ENCODE measurements at places on chromosomes 11 and 22.

GRCh38 chr11:35343033-35343598 is 76.2 kb downstream of the SLC1A2 start:
- no peaks in the 10 kb centered on the region for H3K36me3 ChIP-seq
- H3K27ac ChIP-seq: no peak overlapping the region
- no peaks in the 10 kb centered on the region for H3K4me1 ChIP-seq
- DNase-seq: no peak
- H3K4me3 ChIP-seq: no peak overlapping the region

GRCh38 chr11:105297463-105297862 is 157.9 kb upstream of the CARD18 start:
- H3K27me3 ChIP-seq: no peaks in the 10 kb centered on the region
- no peak for DNase-seq
- H3K4me3 ChIP-seq: no peak overlapping the region
- no peaks in the 10 kb centered on the region for H3K4me1 ChIP-seq

- no peak overlapping the region for H3K4me3 ChIP-seq
- peak overlapping the region; percentile 60 for H3K27ac ChIP-seq
- H3K27me3 ChIP-seq: no peaks in the 10 kb centered on the region
- no peaks in the 10 kb centered on the region for H3K36me3 ChIP-seq
- peak; percentile 65 for DNase-seq
These were observed 7.4 kb downstream of the CBX6 start for GRCh38 chr22:38864361-38865191.

DNA sequence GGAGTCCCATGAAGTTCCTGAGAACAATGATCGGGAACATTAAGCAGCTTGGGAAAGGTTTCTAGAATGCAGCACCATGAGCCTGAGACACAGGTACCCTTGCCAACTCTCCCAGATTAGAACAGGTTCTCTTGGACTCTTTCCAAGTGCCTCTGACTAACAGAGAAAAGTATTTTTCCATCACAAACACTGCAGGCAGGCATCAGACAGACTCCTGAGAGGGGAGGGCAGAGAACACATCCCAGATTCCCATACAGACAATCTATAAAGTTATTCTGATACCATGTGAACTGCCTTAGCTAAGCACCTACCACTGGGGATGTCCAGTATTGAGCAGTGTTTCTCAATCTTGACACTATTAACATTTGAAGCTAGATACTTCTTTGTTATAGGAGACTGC is 27.3 kb downstream of the SERGEF start:
- no peaks in the 10 kb centered on the region for H3K27me3 ChIP-seq
- H3K4me3 ChIP-seq: no peak overlapping the region
- H3K27ac ChIP-seq: peak overlapping the region; percentile 18
- DNase-seq: no peak
- H3K36me3 ChIP-seq: no peaks in the 10 kb centered on the region
- H3K4me1 ChIP-seq: no peaks in the 10 kb centered on the region

DNA sequence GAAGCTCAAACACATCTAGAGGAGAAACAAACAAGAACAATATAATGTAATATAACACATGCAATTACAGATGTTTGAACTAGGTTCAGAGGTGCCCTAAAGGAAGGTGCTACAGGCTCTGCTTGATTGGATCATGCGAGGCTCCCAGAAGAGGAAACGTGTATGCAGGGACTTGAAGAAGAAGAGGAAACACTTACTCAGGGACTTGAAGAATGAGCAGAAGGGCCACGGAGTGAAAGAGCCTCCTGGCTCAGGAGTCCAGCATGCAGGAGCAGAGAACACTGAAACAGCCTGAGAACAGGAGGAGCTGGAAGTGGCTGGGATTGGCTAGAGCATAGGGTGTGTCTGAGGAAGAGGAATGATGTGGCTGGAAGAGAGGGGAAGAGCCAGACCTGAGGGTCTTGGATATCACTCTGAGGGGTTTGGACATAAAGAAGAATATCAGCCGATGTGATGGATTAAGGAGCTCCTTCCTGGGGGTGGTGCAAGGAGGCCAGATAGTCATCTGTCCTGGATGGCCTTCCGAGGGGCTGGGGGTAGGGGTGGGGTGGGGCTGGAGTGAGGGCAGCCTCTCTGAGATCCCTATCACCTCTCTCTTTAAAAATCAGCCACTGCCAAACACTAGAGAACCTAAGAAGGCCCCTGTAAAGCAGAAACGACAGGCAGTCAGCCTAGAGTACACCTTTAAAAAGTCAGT is 16.8 kb downstream of the FZD4 start:
- DNase-seq: no peak
- H3K4me3 ChIP-seq: no peak overlapping the region
- no peaks in the 10 kb centered on the region for H3K27me3 ChIP-seq
- no peak overlapping the region for H3K27ac ChIP-seq
- peaks cover 20% of the 10 kb centered on the region for H3K4me1 ChIP-seq

- H3K36me3 ChIP-seq: no peaks in the 10 kb centered on the region
- DNase-seq: no peak
- H3K27me3 ChIP-seq: no peaks in the 10 kb centered on the region
- no peak overlapping the region for H3K4me3 ChIP-seq
- no peaks in the 10 kb centered on the region for H3K4me1 ChIP-seq
These were observed 728.3 kb downstream of the METTL15 start for GRCh38 chr11:28836285-28837081.

DNA sequence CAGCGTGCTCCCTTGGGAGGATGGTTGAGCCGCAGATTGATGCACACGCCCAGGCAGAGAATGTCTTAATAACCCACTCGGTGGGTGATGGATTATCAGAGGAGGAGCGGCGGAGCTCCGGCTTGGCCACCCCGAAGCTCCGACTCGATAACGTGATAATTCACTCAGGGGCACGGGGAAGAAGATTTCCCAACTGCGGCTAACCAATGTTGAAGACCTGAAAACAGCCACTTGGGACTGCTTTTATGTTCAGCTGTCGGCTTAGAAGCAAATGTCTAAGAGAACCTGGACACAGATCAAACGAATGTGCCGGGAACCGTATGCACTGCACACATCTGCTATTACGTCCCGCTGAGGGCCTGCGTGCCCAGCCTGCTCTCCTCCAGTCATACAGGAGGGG is 206.8 kb upstream of the CADM1 start:
- H3K4me1 ChIP-seq: no peaks in the 10 kb centered on the region
- H3K27ac ChIP-seq: no peak overlapping the region
- no peak overlapping the region for H3K4me3 ChIP-seq
- no peaks in the 10 kb centered on the region for H3K27me3 ChIP-seq
- DNase-seq: no peak

DNA sequence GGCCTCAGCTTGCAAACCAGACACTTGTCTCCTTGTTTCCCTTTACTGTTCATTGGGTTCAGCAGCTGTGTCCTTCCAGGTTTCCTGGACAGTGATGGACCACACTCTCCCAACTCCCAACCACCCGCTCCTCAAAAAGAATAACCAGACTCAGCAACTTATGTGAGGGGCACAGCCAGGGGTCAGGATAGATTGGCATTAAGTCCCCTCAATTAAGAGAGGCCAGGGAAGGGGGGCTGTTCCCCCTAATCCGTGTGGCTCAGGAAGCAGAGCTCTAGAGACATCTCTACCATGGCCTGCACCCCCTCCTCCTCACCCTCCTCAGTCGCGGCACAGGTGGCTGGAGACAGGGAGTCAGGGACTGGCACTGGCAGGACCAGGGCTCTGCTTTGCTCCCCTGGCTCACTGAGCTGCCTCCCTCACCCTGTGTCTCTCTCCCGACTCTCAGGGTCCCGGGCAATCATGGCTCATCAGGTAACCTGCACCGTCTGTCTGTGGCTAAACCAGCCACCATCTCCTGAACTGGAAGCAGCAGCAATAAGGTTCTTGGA is 111.7 kb downstream of the ZNF280B start:
- H3K27me3 ChIP-seq: no peaks in the 10 kb centered on the region
- no peaks in the 10 kb centered on the region for H3K4me1 ChIP-seq
- H3K27ac ChIP-seq: no peak overlapping the region
- no peak for DNase-seq
- H3K4me3 ChIP-seq: no peak overlapping the region

DNA sequence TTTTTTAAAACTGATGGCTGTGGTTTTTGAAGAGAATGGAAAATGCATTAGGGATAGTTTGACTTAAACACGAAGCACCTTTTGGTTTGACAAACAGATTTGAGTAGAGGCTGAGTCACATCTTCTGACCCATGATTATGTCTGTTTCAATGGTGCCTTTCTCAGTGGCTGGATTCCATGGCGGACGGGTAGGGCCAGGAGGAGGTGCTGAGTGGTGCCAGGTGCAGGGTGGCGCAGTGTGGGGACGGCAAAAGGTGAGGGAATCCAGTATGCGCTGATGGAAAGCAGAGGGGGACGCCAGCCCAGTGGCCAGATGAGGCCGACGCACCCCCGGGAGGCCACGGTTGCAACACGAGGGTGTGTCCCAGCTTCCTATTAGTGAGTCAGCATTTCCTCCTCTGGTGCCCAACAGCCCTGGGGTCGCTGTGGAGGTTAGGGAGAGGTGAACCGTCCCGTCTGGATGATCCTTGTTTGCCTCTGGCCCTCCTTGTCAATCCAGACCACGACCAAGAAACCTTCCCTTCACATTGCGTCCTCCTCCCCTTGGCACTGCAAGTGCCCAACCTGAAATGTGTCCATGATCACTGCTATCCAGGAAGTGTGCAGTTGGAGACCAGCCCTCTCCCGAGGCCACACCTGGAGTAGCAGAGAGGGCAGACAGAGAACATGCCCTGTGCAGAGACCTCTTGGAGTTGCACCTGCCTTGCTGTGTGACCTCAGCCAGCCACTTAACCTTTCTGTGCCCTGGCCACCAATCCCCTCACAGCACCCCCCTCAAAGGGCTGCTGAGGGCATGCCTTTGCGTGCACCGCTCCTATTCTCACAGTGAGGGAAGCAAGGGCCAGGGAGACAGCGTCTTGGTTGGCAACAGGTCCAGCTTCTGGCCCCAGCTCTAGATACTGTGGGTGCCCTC is 32.5 kb upstream of the ATXN10 start:
- no peaks in the 10 kb centered on the region for H3K4me1 ChIP-seq
- no peaks in the 10 kb centered on the region for H3K36me3 ChIP-seq
- H3K4me3 ChIP-seq: no peak overlapping the region
- H3K27me3 ChIP-seq: no peaks in the 10 kb centered on the region

DNA sequence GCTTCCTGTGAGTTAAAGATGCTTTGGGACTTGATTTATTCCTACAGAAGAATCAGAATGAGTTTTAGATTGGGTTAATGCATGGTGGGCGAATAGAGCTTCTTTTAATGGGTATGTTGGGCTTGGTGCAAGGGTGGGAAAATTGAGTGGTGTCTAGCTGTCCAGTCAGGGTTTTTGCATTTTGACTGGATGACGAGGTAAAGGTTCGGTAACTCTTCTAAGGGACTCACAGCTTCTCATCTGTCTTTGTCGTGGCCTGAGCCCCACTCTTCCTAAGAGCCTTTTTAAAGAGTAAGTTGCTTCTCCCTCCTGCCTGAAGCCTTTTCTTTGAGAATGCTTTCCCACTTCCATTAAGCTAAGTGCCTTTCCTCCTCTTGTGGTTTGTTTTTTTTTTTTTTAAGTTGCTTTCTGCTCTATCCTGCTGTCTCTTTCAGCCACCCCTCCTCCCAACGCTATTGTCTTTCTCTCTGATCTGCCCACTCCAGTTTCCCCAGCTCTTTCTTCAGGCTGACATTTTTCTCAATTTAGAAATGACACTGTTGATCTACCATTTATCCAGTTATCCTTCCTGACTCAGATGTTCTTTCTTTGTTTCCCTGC is 1.1 kb downstream of the DPF2 start:
- no peaks in the 10 kb centered on the region for H3K27me3 ChIP-seq
- peak overlapping the region; percentile 86 for H3K27ac ChIP-seq
- peak overlapping the region; percentile 88 for H3K4me3 ChIP-seq
- no peak for DNase-seq

DNA sequence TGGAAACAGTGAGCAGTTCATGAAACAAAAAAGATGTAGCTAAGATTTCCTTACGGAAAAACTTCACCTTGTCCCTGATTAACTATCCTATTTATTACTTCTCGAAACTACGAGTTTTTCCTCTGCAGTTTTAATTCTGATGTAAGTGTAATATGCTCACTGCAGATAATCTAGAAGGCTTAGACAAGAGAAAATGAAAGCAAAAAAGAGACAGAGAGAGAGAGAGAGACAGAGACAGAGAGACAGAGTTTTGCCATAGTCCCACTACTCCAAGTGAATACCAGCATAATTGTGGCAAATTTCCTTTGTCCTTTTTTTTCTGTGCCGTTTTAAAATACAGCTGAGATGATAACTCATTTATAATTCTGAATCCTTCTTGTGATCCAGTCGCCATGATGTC is 24.8 kb downstream of the FSHB start:
- no peaks in the 10 kb centered on the region for H3K36me3 ChIP-seq
- no peak overlapping the region for H3K27ac ChIP-seq
- no peak for DNase-seq
- no peaks in the 10 kb centered on the region for H3K27me3 ChIP-seq
- H3K4me1 ChIP-seq: no peaks in the 10 kb centered on the region

- no peak for DNase-seq
- H3K27ac ChIP-seq: peak overlapping the region; percentile 52
- no peaks in the 10 kb centered on the region for H3K4me1 ChIP-seq
- H3K27me3 ChIP-seq: no peaks in the 10 kb centered on the region
- H3K4me3 ChIP-seq: no peak overlapping the region
These were observed 97.5 kb downstream of the TSPAN18 start for GRCh38 chr11:44824300-44824704.

DNA sequence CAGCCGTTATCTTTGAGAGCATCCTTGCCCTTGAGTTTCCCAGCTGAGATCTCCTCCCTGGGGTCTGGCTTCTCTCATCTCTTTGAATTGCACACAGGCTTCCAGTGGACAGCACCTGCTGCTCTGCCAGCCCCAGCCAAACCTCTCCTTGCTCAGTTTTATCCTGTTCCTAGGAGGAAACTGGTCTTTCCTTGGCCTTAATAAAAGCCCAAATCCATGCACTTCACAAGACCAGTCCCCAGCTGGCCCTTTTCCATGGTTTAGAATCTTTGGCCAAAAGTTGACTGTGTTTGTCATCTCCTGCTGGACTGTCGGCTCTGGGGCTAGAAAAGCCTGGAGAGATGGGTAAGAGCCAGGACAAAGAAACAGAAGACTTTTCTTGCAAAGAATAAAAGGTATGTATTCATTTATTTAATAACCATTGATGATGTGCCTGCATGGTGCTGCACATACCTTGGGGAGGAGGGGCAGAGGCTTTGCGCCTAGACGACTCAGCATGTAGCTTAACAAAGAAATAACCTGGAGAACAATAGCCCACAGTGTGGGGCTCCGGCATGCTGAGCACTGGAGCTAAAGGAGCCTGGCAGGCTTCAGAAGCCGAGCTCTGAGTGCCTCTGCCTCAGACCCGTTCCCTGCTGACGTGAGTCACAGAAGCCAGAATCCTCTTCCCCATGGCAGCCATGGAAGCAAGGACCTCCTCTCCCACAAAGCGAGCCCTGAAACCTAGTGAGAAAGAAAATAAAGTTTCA is 319.3 kb upstream of the B3GAT1 start:
- no peak for DNase-seq
- H3K36me3 ChIP-seq: no peaks in the 10 kb centered on the region
- H3K4me1 ChIP-seq: no peaks in the 10 kb centered on the region
- no peaks in the 10 kb centered on the region for H3K27me3 ChIP-seq
- H3K27ac ChIP-seq: no peak overlapping the region

DNA sequence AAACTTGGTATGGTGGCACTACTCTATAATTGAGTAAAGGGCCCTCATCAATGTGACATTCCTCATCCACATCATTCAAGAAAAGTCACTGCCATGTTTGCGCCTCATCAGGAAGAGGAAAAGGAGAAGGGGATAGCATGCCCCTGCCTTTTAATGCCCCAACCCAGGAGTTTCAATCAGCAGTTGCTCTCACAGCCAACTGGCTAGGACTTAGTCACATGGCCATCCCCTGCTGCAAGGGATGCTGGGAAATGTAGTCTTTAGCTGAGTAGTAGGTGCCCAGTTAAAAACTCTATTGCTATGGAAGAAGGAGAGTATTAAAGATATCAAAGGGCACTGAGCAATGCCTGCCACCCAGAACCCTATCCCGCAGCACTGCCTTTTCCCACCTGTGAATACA is 10.9 kb upstream of the CCND1 start:
- no peak overlapping the region for H3K27ac ChIP-seq
- H3K36me3 ChIP-seq: no peaks in the 10 kb centered on the region
- no peaks in the 10 kb centered on the region for H3K4me1 ChIP-seq
- H3K4me3 ChIP-seq: no peak overlapping the region
- no peaks in the 10 kb centered on the region for H3K27me3 ChIP-seq

Measured in uterus (tissue), 4 donors.